ENCODE measurements at places on chromosomes 16 and 17.

GRCh38 chr16:11634312-11634711, 33.9 kb upstream of the SNN start:
- DNase-seq = no peak

DNA sequence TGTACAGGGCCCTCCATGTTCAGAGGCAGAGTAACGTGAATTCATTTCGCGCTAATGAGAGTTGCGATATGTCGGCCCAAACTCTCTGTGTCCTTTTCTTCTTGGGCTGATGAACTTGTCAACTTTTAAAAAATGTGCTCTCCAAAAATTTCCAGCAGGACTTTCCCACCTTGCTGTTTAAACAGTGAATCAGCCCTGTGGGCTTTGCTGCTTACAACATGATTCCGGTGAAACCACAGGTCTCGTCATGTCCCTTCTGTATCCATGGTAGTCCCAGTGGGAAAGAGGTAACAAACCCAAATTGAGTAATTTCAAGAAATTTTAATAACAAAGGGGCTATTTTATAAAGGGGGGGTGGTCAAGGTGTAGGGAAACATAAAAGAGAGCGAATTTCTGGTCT, 612.9 kb downstream of the MAF start:
- no peak for DNase-seq

GRCh38 chr16:82542714-82543113, 84.1 kb upstream of the CDH13 start:
- DNase-seq = no peak

DNA sequence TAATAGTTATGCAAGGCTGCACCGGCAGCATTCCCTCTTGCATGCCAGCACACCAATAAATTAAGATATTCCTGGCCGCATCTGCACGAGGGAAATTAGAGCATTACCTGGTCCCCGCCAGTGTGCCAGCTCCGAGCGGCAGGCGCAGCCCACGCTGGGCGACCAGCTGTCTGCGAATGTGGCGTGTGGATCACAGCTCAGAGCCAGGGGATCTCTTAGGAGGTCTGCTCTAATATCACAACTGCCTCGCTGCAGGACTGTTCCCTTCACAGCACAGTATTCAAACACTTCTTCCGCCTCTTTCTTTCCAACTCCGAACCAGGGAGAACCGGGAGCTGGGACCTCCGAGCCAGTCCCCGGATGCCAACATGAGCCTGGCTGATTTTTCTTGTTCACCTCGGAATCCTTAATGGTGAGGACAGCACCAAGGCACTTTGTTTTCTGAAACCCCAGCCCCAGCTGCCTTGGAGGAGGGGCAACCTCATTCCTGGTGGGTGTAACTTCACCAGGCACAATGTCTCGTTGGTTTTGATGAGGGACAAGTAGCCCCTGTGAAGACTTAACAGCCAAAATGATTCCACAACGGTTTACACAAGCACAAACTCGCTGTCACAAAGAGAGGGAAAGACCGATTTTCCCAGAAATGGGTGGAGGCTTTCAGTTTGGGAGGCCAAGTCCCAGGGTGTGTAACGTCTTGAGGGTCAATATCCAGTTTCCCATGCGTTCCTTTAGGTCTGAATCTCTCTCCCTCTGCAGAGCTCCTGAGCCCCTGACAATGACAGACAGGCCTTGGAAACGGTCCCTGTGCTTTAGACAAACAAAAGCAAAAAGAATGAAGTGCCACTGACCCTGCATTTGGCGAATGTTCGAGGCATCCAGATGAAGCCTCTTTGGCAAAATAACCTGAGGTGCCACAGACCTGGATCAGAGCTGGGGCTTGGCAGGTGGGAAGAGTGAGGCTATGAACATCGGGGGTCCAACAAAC, 213.2 kb downstream of the C16orf78 start:
- DNase-seq = no peak

DNA sequence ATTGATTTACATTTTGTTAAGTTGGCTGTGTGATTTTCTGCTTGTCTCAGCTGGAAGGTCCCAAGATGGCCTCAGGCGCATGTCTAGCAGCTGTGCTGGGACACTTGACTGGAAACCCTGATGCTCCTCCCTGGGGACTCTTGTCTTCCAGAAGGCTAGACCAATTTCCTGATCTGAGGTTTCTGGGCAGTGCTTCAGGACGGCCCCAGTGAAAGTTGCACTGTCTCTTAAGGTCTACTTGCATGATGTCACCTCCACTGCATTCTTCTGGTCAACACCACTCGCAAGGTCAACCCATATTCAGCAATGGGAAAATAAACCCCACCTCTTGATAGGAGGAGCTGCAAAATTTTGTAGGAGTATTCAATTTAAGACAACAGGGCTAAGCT, 116.0 kb downstream of the SALL1 start:
- DNase-seq = no peak

GRCh38 chr16:73279451-73279850, 231.5 kb upstream of the ZFHX3 start:
- no peak for DNase-seq

DNA sequence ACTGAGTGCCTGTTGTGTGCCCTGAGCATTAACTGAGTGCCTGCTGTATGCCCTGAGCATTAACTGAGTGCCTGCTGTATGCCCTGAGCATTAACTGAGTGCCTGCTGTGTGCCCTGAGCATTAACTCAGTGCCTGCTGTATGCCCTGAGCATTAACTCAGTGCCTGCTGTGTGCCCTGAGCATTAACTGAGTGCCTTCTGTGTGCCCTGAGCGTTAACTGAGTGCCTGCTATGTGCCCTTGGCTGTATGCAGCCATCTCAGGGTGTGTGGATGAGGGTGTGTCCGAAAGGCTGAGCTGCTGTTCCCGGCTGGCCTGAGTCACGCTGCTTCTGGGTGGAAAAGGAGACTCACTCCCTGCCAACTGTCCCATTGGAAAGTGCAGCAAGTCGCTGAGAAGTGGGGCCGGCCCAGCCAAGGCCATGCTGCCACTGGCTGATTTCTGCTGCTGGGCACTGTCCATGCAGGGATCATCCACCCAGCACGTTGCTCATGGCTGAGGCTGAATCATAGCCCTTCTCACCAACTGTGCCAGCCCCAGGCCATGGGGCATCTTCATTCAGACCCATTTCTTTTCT, 113.8 kb downstream of the OR1D5 start:
- DNase-seq = no peak

GRCh38 chr16:13779676-13780075, 140.3 kb upstream of the ERCC4 start:
- no peak for DNase-seq

Data from stimulated activated CD4-positive, alpha-beta T cell treated with anti-CD3 and anti-CD28 coated beads, Interleukin-4, amount 100 ng/mL, for 4 hours (primary cell).